ENCODE measurements at places on chromosomes 12 and 14. TPM values are rescaled to one million over a fixed set of nuclear protein-coding genes. Genes with fewer than 3 reads are reported as not detected.

GRCh38 chr12:110597885-110598284, 14.8 kb upstream of the PPTC7 start:
- DNase-seq, result no peak
- no peaks in the 10 kb centered on the region for H3K36me3 ChIP-seq
- no peak overlapping the region for H3K27ac ChIP-seq

The ATP5MC2 gene
- total RNA-seq, result 156 TPM

DNA sequence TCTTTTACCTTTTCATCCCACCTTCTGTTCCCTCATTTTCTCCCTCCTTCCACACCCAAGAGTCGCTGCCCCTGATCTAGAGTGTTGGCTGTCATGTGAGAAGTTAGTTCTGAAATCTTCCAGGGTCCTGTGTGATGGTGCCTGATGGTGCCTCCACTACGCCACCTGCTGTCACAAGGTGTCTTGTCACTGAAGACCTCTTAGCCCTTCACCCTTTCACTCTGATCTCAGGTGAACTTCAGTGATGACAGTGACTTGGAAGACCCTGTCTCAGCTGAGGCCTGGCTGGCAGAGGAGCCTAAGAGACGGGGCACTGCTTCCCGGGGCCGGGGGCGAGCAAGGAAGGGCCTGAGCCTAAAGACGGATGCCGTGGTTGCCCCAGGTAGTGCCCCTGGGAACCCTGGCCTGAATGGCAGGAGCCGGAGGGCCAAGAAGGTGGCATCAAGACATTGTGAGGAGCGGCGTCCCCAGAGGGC, 7.6 kb upstream of the PFDN5 start:
- H3K36me3 ChIP-seq, result peaks cover 2% of the 10 kb centered on the region
- H3K4me3 ChIP-seq, result no peak overlapping the region
- no peaks in the 10 kb centered on the region for H3K4me1 ChIP-seq
- DNase-seq, result peak; percentile 65
- H3K27ac ChIP-seq, result no peak overlapping the region

GRCh38 chr12:31326736-31327659, 1.0 kb upstream of the SINHCAF start:
- peaks cover 17% of the 10 kb centered on the region for H3K4me1 ChIP-seq
- H3K4me3 ChIP-seq, result peak overlapping the region; percentile 41
- peak overlapping the region; percentile 99 for H3K27ac ChIP-seq
- peaks cover 1% of the 10 kb centered on the region for H3K36me3 ChIP-seq
- DNase-seq, result no peak

The CCDC177 gene
- 0.82 TPM for total RNA-seq

The VWF gene
- 0.30 TPM for total RNA-seq

DNA sequence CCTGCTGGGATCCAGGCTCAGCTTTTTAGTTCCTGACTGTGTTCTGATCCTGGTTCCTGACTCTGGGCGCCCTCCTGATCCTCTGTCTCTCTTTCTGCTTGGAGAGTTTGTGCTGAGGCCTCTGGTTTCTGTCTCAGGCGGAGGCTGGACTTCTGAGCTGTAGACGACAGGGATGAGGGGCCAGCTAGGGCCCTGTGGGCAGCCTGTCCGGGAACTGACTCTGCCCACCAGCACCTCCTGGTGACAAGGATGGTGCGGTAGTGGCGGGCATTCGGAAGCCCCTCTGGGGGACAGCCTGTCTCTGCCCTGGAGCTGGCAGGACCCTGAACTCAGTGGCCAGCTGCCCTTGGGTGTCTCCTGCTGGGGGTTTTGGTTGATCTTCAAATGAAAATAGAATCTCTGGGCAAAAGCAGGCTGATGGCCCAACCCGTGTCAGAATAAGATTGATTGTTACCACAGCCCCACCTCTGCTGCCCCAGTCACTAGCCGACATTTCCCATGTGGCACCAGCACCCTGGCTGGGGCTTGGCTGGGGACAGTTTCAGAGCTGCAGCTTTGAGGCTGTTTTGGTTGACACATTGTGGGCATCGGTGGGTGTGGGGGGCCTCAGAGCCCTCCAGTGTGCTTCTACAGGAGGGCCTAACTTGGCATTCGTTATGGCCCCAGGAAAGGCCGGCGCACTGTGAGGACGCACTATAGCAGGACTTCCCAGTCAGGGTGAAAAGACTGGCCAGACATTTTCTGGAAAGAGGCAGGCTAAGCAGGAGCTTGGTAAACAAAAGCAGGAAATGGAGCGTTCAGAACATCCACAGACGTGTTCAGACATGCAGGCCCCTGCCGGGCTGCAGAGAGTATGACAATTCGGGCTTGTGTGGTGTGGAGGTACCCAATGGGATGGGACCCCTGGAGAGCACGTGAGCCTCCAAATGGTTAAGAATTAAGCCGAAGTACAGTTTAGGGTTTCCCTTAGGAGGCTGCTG, 16.2 kb downstream of the KRT80 start:
- no peak overlapping the region for H3K4me3 ChIP-seq
- H3K27me3 ChIP-seq, result no peaks in the 10 kb centered on the region
- H3K27ac ChIP-seq, result peak overlapping the region; percentile 21

The RNFT2 gene
- total RNA-seq, result 10.5 TPM

- H3K4me3 ChIP-seq, result no peak overlapping the region
- no peaks in the 10 kb centered on the region for H3K27me3 ChIP-seq
- H3K27ac ChIP-seq, result no peak overlapping the region
- H3K4me1 ChIP-seq, result no peaks in the 10 kb centered on the region
Measured at GRCh38 chr14:58540749-58541632, 96.8 kb upstream of the DACT1 start.

The OR4E2 gene
- not detected for total RNA-seq

- no peaks in the 10 kb centered on the region for H3K4me1 ChIP-seq
- no peaks in the 10 kb centered on the region for H3K27me3 ChIP-seq
- DNase-seq, result no peak
- no peak overlapping the region for H3K27ac ChIP-seq
- H3K4me3 ChIP-seq, result no peak overlapping the region
Measured at GRCh38 chr12:95548056-95548538, 3.2 kb downstream of the USP44 start.

DNA sequence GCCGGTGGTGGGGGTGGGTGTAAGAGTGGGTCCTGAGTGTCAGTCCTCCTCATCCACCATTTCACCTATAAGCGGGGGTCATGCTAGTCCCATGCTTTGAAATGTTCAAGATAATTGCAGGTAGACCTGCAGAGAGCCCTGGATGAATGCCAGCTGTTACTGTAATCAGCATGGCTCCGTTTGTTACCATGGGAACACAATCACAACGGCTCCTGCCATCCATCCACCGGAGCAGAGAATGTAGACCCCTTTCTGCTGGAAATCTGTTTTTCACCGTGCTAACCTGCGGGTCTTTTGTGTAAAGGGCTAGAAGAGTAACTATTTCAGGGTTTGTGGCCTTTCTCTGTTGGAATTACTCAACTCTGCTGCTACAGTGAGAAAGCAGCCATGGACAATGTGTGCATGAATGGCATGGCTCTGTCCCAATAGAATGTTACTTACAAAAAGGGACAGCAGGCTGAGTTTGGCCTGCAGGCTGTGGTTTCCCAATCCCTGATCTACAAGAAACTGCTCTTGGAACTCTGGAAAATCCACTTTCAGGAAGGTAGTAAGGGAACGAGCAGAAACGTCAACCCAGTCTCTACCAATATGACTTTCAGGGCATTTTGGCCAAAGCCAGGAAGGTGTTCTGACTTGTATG, 36.1 kb downstream of the KCTD10 start:
- no peaks in the 10 kb centered on the region for H3K27me3 ChIP-seq
- no peak for DNase-seq
- no peaks in the 10 kb centered on the region for H3K36me3 ChIP-seq
- H3K27ac ChIP-seq, result no peak overlapping the region

DNA sequence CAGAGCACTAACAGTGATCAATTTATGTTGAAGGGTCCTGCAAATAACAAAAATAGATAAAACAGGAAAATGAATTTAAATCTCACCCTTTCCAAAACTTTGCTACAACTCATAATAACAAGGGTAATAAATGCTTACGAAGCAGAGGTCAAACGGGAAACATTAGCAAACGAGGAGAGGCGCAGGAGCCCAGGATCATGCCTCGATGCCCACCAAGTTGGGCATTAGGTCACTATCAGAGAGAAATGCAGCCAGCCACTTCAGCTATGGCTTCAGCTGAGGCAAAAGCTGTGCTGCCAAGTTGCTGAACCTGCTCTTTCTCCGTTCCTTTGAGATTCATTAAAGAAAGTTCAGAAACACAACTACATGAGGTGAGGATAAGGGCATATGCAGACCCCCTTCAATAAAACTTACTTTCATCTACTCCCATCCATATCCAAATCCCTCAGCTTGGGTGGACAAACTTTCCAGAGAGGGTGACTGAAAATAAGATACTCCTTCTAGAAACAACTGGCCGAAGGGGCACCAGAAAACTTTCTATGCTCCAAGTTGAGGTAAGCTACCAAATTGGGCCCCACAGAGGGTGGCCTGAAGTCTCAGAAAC, 7.9 kb downstream of the NKX2-1 start:
- H3K4me3 ChIP-seq, result no peak overlapping the region
- peaks cover 13% of the 10 kb centered on the region for H3K4me1 ChIP-seq
- H3K27ac ChIP-seq, result no peak overlapping the region
- H3K27me3 ChIP-seq, result no peaks in the 10 kb centered on the region
- no peak for DNase-seq
- H3K36me3 ChIP-seq, result no peaks in the 10 kb centered on the region

The ADAMTS20 gene
- not detected for total RNA-seq

GRCh38 chr14:102258136-102258535, 46.8 kb downstream of the MOK start:
- H3K4me1 ChIP-seq, result no peaks in the 10 kb centered on the region
- H3K36me3 ChIP-seq, result no peaks in the 10 kb centered on the region
- H3K4me3 ChIP-seq, result no peak overlapping the region
- H3K27ac ChIP-seq, result no peak overlapping the region

DNA sequence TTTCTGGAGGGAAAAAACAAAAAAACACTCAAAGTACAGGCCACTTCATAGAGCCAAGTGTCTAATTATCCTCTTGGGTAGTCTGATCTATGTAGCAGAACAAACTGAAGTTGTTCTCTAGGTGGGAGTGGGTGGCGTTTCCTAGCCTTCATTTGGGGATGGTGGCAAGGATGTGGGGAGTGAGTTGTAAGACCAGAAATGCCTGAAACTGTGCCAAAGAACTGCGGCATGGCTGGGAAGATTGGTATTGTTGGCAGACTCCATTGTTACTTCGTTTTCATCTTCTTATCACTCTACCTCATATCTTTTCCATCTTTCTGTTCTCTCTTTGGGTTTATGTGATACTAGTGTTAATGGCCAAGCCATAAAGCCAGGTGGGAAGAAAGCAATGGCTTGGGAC, 177.3 kb upstream of the DDHD1 start:
- H3K27ac ChIP-seq, result no peak overlapping the region
- no peaks in the 10 kb centered on the region for H3K27me3 ChIP-seq
- H3K4me1 ChIP-seq, result no peaks in the 10 kb centered on the region

The LTBP2 gene
- 0.86 TPM for total RNA-seq

GRCh38 chr12:22229652-22230279, 104.7 kb downstream of the ST8SIA1 start:
- peaks cover 1% of the 10 kb centered on the region for H3K27me3 ChIP-seq
- DNase-seq, result peak; percentile 9

The TMEM30B gene
- total RNA-seq, result 31.4 TPM

- peaks cover 48% of the 10 kb centered on the region for H3K4me1 ChIP-seq
- H3K27ac ChIP-seq, result peak overlapping the region; percentile 57
- no peak overlapping the region for H3K4me3 ChIP-seq
Measured at GRCh38 chr12:69368171-69368570, 8.6 kb downstream of the YEATS4 start.

DNA sequence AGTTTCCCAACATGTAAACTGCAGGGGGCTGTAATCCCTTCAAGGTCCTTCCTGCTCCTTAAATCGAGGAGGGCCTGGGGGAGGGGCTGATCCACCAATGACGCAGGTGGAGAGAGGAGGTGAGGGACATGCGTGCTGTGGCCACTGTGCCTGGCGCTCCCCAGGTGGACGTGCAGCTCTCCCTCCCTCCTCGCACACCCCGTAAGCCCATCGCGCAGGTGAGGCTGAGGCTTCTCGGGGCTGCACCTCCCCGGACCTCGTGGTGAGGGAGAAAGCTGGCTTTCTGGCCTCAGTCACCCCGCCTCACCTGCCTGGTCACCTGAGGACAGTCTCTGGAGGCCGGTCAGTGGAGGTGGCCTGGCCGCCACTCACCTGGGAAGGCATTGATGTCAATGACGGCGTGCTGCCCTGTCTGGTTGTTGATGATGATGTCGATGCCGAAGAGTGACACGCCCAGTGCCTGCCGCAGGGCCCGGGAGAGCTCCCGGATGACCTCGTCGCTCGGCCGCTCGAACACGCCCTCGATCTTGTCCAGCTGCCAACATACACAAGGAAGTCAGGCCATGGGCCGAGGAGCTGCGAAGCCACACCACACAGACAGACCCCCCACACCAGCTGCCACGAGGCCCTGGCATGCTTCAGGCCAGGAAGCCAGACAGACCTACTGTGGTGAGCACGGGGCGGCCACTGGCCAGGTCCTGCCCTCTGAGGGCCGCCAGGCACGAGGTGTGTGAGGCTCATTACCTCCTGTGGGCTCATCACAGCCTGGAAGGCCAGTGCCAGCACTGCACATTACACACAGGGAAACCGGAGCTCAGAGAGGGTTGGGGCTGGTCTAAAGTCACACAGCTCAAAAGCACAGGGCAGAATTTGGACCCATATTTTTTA, 23.3 kb downstream of the CHGA start:
- no peak overlapping the region for H3K4me3 ChIP-seq
- no peaks in the 10 kb centered on the region for H3K4me1 ChIP-seq
- no peak overlapping the region for H3K27ac ChIP-seq
- H3K36me3 ChIP-seq, result 0 out of 2 replicates have a peak, but pooled peaks cover 2% of the 10 kb centered on the region
- no peaks in the 10 kb centered on the region for H3K27me3 ChIP-seq
- no peak for DNase-seq

DNA sequence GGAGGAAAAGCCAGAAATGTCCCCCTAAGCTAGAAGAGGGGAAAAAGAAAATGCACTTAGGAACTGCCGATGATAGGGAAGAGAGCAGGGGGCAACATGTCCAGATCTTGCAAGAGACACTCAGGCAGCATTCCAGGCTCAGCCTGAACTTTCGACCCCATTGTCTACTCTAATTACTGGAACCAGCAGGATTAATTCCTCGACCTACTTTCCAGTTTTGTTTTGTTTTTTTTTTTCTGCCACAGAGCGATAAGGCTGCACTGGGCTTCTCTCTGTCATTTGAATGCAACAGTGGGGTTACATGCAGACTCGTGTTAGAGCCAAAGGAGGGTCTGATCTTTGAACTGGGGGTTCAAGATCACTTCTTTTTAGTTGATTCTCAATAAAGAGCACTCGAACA, 68.7 kb upstream of the MED13L start:
- no peak for DNase-seq
- no peak overlapping the region for H3K27ac ChIP-seq
- no peak overlapping the region for H3K4me3 ChIP-seq
- no peaks in the 10 kb centered on the region for H3K27me3 ChIP-seq

DNA sequence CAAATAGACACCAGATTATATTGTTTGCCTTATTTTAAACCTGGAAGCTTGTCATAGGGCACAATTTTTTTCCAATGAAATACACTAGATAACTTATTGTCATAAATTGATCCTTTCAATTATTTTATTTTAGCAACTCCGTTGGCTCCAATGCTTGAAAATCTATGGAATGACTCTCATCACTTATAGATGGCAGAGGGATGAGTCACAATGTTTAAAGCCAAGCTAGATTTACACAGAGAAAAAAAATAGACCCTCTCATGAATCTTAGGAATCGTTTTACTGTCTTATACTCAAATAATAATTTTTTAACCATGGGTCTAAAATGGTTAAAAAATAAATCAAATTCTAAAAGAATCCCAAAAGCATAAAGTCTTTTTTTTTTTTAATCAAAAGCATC, 1276.6 kb upstream of the FLRT2 start:
- DNase-seq, result no peak
- no peaks in the 10 kb centered on the region for H3K4me1 ChIP-seq
- no peak overlapping the region for H3K27ac ChIP-seq
